Peyer's patch (tissue), 4 donors: ENCODE measurements at places on chromosomes 4 and X. TPM values are rescaled to one million over a fixed set of nuclear protein-coding genes. Genes with fewer than 3 reads are reported as not detected.

LRPAP1 gene
- total RNA-seq, result 116 TPM

ARSD gene
- total RNA-seq, result 46.4 TPM

DNA sequence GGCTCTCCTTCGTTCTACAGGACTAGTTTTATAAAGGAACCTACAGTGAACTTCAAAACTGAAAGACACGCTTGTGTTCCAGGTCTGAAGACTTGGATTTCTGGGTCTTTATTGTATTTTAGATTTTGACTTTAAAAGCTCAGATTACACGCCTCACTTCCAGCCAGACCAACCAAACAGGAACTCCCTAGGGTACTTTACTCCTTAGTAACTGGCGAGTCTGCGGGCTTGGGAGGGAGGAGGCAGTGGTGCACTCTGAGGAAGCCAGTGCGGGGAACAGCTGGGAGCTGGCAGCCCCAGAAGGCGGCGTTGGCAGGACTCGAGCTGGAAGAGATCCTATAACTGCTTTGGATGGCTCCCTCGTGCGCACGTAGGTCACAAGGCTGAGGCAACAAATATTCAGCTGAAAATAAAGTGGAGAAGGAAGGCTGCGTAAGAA, 391 bp upstream of the PHKA1 start:
- no peak for DNase-seq

DNA sequence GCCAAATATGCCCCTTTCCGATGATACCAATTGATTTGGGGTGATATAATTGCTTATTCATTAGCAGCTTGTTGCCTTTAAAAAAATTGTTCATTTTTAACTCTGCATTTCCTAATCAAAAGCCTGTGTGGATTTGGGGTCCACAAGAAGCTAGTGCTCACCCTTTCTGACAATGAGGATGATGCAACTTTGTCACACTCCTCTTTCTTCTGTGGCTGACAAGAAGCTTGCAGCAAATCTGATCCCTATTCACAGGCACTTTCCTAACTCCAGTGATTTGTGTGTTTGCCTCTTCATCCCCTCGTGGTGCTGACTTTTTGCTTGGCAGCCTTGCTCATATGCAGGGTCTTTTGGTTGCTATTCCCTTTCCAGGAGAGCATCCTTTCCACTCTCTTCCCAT, 182.7 kb upstream of the LDB2 start:
- DNase-seq, result no peak

DNA sequence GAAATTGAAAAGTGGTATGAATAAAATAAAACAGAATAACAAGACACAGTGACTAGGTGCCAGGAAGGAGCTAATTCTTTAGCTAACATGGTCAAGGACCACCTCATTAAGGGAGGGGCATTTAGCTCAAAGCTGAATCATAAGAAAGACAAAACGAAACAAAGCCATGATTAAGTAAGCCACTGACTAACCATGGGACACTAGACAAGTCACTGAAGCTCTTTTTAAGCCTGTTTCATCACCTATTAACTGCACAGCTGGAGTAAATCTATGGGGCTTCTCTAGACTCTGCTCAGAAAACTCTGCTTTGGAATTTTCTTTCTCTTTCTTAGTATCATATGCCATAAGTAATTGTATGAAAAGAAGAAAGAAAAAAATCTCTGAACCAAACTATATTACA, 49.8 kb upstream of the C1QTNF7 start:
- DNase-seq, result no peak

GRCh38 chrX:67718926-67719325, 175.1 kb downstream of the AR start:
- no peak for DNase-seq

DNA sequence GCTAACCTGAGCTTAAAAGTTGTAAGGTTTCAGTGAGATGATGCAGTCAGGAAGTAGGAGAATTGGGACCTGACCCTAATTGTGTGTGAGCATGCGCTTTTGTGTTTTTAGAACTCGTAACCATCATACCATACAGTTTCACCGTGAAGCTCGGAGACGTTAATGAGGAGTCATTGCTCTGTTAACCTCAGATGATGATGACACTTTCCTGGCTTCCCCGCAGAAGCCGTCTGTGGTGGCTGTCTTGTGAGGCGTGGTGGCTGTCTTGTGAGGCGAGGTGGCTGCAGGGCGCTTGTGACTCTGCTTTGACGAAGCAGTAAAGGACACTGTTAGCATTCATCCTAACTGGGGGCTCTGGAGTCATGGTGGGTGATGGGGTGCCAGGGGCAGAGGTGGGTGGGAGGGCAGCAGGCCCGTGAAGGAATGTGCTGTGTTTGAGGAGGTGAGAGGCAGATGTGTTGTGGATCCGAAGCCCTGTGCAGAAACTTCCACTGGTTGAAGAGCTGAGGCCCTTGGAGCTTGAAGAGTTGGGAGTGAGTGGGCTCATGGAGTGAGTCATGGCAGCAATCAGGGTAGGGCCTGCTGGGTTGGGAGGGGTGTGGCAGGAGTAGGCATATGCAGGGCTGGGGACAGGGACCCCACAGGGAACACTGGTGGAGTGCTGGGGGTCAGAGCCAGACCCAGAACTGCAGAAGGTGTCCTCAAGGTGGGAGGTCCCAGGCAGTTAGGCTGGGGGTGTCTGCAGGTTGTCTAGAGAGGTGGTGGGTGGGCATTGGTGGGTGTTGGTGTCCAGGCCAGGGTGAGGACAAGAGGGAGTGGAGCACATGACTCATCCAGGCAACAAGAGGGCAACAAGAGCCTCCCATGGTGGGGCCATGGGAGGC, 57.4 kb downstream of the NSD2 start:
- DNase-seq, result no peak

- no peak for DNase-seq
Measured at GRCh38 chr4:99587309-99587708, 12.7 kb downstream of the MTTP start.

GRCh38 chr4:107737450-107737849, 17.4 kb upstream of the PAPSS1 start:
- no peak for DNase-seq

GRCh38 chr4:29121586-29121985, 1598.6 kb upstream of the PCDH7 start:
- DNase-seq, result no peak

- DNase-seq, result no peak
Measured at GRCh38 chrX:41981481-41982013, 58.2 kb upstream of the CASK start.

DNA sequence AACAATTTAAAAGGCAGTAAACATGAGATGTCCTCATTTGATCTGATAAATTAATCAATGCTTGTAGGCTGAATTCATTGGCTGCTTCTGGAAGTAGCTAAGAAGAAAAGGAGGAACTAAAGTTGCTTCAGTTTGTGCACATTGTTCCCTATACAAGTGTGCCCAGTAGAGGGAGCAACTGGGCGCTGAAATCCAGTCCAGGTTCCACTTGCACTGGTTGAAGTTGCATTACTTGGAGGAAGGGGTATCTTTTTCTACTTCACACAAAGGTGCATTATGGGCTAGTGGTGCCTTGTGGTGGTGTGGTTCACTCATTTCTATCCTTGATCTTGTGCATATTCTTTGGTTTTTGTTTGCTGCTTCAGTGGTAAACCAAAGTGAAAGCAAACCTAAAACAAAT, 67.9 kb upstream of the SOX3 start:
- no peak for DNase-seq

GRCh38 chr4:2462218-2462991, 6.5 kb upstream of the RNF4 start:
- DNase-seq, result peak; percentile 82

DNA sequence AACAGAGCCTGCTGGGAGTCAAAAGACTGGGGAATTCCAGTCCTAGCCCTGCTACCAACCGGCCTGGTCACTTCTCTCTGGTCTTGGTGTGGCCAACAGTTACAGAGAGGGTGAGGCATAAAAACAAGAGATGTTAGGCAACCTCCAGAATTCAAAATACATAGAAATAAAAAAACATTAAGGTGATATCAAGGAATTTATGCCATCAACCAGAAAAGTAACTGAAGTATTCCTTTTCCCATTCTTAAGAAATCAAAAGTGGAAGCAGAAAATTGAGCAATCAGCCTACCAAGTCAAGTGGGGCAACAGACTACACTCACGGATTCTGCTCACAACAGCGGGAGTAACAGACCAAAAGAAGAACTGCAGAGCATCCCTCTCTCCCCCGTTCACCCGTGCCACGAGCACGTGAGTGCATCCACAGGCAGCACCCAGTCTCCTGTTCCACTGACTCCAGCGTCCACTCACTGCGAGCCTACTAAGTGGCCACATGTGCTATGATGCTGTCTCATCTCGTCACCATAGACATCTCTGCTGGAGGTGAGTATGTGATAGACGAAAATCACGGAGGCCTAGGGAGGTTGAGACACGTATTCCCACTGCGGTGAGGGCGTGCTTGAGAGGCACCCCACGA, 29.3 kb downstream of the AFAP1 start:
- no peak for DNase-seq

DNA sequence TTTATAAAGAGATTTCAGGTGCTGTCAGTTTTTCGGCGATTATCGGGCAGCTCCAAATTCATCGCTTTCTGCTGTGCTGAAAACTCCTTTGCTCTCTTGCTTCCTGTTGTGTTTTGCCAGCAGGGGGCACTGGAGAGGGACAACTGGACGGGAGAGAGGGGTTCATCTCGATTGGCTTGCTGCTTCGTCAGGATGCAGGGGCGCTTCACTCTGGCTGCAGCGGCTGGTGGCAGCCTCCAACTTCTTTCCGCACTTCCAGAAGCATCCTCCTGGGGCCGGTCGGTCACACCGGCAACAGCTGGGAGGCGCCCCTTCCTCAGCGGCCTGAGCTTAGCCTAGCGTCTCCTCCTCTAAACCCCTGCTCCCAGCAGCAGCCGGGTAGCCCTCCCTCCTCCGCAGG, 29.5 kb downstream of the MSL3 start:
- peak; percentile 53 for DNase-seq

- DNase-seq, result no peak
Measured at GRCh38 chr4:100431416-100431815, 86.4 kb downstream of the EMCN start.
